ENCODE measurements at places on chromosomes 5 and 9.

DNA sequence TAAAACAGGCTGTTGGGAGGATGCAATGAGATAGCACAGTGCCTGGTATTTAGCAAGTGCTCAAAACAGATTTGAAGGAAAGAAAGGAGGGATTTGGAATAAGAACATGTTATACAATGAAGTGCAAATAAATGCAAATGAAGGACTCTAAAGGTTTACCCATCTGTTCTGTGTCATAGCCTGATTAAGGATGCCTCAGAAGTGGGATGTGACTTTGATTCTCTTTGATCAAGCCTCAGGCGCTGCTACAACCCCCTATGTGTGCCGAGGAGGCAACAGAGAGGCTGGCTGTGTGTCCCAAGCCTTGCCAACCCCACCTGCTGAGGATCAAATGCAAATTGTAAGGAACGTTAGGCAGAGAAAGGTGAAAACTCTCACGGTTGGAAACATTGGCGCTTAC lies 27.2 kb downstream of the GGTA1 start:
- no peak for DNase-seq

DNA sequence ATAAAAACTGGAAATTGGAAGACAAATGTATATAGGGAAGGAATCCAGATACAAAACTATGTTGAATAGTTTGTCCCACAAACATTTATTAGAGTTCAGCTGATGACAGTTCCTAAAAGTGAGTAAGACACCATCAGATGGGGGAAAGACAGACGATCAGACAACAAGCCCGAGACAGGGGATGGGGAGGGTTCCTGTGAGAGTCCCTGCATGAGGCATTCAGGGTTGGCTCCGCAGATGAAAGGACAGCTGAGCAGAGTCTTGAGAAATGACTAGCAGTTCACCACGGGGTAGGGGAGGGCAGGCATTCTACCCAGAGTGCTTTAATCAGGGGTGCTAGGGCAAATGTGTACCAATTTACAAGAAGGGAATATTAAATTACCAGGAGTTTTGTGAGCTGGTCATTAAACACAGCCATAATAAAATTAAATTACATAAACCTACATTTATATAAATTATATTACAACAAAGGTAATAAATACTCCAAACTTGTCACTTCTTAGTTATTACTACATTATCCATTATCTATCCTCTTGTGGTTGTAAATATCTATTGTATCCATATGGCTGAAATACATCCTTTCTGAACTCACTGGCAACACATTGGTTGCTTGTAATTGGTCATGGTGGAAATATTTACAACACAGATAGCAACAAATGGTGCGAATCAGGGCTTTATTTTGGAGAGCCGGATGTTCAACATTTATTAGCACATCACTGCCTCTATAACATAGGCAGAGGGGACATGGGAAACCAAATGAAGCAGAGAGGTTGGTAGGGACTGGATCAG lies 27.8 kb downstream of the TNFSF15 start:
- DNase-seq = peak; percentile 14

DNA sequence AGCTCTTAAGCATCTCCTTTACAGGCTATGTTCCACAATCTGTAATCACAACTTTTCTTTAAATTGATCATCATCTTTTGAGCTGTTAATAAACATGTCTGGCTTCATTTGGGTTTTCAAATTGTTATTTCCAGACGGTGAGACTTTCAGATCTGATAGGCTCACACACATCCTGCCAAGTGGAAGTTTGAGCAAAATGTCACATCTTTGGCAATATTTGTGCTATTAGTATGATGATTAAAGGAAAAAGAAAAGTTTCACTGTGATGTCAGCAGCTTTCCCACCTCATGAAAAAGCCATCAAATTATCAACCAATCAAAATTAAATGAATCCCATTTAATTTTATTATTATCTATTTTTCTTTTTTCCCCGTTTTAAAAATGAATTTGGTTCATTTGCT lies 29.8 kb downstream of the SLC1A1 start:
- DNase-seq = no peak

GRCh38 chr9:7186175-7186574 lies 428.4 kb downstream of the KDM4C start:
- peak; percentile 24 for DNase-seq

DNA sequence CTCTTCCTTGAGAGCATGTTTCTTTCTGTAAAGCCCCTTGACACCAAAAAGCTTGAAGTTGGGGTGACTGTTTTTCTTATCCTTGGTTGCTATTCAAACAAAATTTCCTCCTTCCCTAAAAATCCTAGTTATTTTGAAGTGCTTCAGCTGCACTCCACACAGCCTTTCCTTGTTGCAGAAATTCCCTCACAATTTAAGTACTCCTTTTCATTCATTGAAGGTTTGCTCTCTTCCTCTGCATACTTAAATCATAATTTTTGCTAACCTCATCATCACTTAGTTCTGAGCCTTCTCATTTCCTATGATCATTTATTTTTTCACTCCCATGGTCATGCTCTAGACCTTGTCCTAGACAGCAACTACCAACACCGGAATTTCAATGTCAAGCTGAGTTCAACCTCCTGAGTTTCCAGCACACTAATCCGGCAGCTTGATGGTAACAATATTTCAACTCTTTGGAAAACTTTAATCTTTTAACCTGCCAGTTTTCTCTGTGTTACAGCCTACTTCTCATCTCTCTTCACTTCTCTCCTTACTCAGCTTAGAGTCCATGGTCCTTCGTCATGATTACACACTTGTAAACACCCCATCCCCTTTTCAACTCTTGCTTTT lies 78.7 kb upstream of the ACTBL2 start:
- DNase-seq = no peak

GRCh38 chr9:35790385-35791296 lies 750 bp upstream of the NPR2 start:
- DNase-seq = peak; percentile 76

All from suppressor macrophage treated with lipopolysaccharide for 4 hours (primary cell).